ENCODE measurements at places on chromosomes 16 and 17.

GRCh38 chr17:34665150-34665806 is 85.9 kb downstream of the TMEM132E start:
- no peak for DNase-seq

GRCh38 chr17:16342979-16343378 is 10.3 kb downstream of the CENPV start:
- DNase-seq, result no peak

DNA sequence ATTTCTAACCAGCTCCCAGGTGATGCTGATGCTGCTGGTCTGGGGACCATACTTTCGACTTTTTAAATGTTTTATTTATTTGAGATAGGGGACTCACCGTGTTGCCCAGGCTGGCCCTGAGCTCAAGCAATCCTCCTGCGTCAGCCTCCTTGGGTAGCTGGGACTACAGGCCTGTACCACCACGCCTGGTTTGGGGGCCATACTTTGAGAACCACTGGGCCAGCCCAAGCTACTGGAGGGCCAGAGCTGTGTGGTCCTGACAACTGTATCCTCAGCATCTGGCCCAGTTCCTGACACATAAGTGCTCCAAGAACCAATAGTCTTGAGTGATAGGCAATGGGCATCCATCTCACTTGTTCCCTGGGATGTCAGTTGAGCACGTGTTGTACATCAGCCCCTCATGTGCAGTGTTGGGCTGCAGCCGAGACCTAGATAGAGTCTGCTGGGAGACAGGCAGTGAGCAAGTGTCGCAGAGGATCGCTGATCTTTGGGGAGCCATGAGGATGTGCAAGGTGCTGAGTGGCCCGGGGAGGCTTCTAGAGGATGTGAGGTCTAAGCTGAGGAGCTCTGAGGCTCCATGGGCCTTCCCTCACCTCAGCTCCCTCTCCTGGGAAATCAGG is 1.6 kb downstream of the RMI2 start:
- DNase-seq, result no peak

DNA sequence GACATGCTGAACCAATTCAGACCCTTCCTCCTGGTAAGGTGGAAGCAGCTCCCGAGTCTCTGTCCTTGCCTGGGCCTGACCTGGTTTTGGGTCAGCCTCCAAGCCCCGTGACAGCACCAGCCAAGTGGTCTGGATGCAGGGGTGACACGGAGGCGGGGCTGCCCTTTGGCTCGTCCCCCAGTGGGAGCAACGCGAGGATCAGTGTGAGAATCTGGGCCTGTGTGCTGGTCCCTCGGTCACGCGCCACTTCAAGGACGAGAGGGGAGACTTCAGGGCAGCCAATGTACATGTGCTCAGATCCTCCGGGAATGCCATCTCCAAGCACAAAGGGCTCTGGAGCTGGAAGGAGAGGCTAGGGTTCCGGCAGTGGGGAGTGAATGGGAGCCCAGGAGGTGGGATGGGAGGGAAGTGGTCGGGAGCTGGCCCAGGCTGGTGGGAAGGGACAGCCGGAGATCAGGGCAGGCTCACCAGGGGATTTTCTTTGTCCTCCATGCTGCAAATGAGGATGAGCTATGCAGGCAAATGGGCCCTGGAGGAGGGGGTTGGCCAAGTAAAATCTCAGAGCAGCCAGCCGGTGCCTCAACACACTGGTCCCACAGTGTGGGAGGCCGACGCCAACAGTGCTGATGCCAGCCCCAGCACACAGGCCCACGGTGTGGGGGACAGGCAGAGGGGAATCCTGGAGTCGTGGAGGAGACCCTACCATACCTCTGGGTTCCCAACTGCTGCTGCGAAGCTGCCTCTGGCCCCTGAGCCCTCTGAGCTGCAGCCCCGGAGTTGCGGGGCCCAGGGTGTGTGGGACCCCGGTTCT is 4.2 kb upstream of the NDRG4 start:
- DNase-seq, result no peak

DNA sequence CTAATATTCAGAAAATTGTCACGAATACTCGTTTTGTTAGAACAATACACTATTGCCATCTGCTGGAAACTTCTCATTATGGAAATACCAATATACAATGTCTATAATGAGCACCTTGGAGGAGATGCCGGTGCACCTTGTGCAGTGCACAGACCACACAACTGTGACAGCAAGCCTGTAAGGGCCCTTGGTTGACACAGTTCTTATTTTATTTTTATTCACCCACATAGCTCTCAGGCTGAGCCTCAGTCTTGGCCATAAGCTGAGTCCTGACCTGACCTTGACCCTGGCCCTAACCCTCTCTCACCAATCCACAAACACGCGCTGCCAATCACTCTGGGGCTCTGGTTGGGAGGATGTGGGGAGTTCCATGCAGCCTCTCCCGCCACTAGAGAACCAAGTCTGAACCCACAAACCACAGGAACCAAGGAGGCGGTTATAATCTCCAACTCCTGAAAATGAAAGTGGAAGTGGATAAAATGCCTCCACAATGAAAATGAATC is 7.6 kb downstream of the AIPL1 start:
- no peak for DNase-seq

GRCh38 chr17:40910441-40910841 is 25.4 kb upstream of the KRT20 start:
- DNase-seq, result no peak

- DNase-seq, result no peak
Measured at GRCh38 chr16:2471653-2472487, 773 bp downstream of the NTN3 start.

- DNase-seq, result no peak
Measured at GRCh38 chr16:4914528-4915225, 22.3 kb downstream of the PPL start.

DNA sequence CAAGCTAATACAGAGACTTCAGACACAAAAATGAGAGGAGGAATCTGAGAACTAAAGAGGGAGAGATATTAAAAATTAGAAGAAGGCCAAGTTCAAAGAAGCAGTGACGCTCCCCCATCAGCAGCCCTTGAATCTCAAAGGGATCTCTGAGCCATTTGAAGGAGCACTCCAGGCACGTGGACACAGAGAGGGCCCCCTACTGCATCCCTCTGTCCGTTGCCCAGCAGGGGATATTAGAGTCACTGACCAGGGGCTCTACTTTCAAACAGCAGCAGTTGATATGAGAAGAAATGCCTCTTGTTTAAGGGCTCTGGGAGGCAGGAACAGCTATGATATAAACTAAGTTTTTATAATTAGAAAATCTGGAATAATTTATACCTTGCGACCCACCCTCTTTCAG is 479.0 kb upstream of the SALL1 start:
- DNase-seq, result no peak

DNA sequence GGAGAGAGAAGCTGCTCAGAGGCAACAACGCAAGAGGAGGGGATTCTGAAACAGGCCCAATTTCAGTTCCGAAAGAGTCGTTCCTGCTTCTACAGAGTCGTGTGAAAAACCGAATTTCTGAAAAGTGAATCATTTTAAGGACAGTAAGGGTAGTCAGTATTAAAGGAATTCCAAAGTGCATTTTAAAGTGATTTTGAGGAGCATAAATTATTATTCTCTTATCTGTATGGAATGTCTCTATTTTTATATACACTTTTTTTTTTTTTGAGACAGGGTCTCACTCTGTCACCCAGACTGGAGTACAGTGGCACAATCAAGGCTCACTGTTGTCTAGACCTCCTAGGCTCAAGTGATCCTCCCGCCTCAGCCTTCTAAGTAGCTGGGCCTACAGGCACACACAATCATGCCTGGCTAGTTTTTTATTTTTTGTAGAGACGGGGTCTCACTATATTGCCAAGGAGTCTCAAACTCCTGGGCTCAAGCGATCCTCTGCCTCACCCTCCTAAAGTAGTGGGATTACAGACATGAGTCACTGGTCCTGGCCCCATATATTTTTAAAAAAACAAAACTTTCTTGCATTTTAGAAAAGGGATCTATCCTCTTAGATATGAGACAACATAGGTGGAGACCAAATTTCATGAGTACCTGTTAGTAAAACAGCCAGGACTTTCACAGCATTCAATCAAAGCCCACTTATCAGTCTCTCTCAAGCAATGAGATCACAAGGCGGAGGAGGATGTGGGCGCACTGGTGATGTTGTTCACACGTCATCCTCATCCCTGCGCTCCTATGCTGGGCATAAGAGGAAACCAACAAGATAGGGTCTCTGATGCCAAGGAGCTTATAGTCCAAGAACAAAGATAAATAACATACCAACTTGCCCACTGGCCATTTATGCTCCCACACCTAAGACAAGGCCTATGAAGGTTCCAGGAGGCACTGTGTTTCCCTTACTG is 53.2 kb downstream of the SMG6 start:
- DNase-seq, result no peak

GRCh38 chr17:8005967-8006730 is 3.7 kb downstream of the GUCY2D start:
- no peak for DNase-seq

- no peak for DNase-seq
Measured at GRCh38 chr17:76497979-76498875, 3.0 kb downstream of the RHBDF2 start.

DNA sequence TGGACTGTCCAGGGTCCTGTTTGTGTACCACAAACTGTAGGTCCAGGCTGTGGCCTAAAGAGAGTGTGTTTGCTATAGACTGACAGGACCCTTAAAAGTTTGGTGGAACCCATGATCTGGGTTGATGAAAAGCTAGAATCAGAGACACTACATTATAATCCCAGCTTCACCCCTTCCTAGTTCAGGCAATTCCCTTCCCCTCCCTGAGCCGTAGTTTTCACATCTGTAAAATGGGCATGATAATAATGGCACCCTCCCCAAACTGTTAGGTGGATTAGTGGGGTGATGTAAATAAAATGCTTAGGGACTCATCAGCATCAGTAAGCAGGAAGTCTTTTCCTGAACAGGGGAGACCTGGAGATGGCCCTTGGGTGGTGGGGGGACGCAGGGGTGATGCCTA is 2.5 kb downstream of the SCNN1B start:
- DNase-seq, result no peak

GRCh38 chr16:27460663-27461482 is 58.9 kb downstream of the IL21R start:
- DNase-seq, result no peak

DNA sequence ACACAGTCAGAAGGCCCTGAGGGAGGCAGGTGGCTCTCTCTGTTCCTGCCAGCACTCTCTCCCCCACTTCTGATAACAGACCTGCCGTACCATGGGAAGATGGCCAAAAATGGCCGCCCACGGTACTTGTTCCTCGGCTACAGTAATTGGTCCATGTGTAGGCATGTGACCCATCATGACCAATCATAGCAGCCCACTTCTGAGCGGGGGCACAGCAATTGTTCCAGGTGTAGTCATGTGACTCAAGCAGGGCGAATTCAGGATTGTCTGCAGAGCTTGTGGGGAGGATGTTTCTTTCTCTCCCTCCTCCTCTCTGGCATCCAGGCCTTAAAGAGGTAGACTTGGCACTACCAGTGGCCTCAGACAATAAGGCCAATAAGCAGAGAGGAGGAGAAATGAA is 250.4 kb downstream of the MRTFB start:
- DNase-seq, result no peak

- no peak for DNase-seq
Measured at GRCh38 chr17:47704116-47704515, 10.2 kb downstream of the TBKBP1 start.

- no peak for DNase-seq
Measured at GRCh38 chr17:57663326-57664070, 81.6 kb downstream of the CCDC182 start.

- DNase-seq, result no peak
Measured at GRCh38 chr16:87489434-87490045, 3.3 kb downstream of the ZCCHC14 start.

DNA sequence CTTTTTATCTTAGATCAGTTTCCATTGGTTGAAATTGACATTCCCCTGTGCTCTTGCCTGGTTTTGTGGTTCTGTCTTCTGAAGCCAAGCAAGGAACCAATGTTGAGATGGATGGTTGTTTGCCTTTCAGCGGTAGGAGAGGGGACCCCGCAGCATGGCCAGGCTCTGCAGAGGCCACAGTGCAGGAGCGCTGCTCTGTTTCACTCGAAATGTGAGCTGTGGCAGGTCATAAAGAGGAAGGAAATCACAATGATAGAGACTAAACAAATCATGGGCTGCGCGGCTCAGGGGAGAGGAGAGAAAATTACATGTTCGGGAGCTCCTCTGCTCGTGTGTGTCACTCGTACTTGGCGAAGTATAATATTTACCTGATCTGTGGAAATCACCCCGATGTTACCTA is 148.2 kb downstream of the SNX29 start:
- no peak for DNase-seq

DNA sequence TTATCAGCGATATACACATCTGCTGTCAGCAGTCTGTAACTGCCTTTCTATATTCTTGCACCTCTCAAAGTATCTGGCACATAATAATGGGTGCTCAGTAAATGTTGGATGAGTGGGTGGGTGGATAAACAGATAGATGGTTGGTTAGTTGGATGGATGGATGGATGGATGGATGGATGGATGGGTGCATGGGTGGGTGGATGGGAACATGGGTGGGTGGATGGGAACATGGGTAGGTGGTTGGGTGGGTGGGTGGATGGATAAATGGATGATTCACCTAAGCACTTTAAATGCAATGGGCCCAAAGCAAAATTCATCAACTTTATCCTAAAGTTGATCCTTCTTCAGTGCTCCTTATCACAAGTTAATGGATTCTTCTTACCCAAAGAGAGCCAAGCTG is 48.6 kb downstream of the HELZ start:
- DNase-seq, result no peak

GRCh38 chr17:65332375-65332774 is 195.2 kb downstream of the RGS9 start:
- no peak for DNase-seq

DNA sequence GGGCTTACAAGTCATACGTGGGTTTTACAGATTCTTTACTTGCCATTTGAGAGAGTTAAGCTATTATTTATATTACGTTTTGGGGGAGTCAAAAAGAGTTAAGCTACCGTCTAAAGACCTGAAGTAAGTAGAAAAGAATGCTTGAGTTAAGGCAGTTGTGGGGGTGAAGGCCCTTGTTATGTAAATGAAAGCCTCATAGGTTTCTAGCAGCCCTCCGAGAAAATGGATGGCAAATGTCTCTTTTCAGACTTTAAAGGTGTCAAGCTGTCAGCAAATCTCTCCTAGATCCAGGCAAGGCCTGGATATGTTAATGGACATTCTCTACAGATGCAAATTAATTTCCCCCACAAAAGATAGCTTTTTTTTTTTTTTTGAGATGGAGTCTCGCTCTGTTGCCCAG is 7.2 kb upstream of the EIF4A3 start:
- no peak for DNase-seq

- no peak for DNase-seq
Measured at GRCh38 chr17:77604301-77604972, 354.1 kb upstream of the TNRC6C start.

GRCh38 chr17:7026471-7027115 is 3.7 kb downstream of the BCL6B start:
- no peak for DNase-seq

GRCh38 chr17:77859035-77859810 is 99.3 kb upstream of the TNRC6C start:
- no peak for DNase-seq

GRCh38 chr16:83458612-83459011 is 349.2 kb upstream of the HSBP1 start:
- no peak for DNase-seq

GRCh38 chr17:5437721-5438317 is 1.1 kb downstream of the C1QBP start:
- no peak for DNase-seq

GRCh38 chr17:82950525-82951102 is 110.8 kb upstream of the ZNF750 start:
- no peak for DNase-seq

Measured in urinary bladder (tissue), 4 donors.